ENCODE measurements at places on chromosomes 13 and 19.

DNA sequence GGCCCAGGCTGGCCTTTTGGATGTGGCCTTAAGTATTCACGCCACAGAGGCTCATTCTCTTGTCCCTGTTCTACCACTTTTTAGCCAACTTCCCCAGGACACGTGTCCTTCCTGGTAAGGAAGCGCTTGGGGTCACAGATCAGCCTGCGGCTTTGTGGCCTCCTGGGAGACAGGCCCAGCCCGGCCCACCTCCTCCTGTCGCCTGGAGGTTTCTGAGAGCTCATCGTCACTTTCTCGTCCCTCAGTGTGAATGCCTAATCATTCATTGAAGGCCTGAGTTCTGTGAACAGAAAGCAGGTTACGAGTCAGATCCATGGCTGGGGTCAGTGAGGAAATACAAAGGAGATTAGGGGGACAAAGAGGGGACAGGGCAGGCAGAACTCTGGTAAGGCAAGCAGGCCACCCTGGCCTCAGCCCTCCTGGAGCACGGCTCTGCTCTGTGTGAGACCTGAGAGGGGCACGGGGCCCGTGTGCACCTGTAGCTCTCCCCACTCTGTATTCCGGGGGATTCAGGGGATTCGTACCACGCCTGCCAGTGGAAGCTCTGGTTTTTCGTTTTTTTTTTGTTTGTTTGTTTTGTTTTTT lies 38.6 kb upstream of the TSHZ3 start:
- no peak for DNase-seq

GRCh38 chr13:48492470-48493065 lies 40.3 kb downstream of the RCBTB2 start:
- peak; percentile 81 for DNase-seq

DNA sequence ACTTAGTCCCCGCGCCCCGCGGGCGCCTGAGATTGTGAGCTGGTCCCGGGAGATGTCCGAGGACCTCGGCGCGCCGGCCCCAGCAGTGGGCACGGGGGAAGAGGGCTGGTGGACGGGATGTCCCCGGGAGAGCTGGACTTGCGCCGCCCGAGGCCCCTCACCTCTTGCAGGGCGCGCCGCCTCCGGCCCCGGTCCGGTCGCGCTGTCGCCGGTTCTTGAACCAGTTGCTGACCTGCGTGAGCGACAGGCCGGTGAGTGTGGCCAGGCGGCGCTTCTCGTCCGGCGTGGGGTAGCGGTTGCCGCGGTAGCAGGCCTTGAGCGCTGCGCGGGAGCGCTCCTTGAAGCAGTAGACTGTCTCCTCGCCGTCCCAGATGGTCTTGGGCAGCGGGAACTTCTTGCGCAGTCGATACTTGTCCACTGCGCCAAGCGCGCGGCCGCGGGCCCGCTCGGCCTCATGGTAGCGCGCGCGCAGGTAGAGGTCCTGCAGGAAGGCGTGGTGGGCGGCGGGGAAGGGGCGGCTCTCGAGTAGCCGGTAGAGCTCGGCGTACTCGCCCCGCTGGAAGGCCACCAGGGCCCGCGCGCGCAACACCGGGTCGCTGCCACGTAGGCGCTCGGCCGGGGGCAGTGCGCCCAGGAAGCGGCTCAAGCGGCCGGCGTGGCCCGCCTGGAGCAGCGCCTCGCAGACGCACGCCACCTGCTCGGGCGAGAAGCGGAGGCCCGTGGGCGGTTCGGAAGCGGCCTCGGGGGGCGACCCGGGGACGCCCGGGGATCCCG lies 984 bp downstream of the SIX5 start:
- DNase-seq, result peak; percentile 88

- DNase-seq, result peak; percentile 74
Measured at GRCh38 chr19:38736036-38736412, 8.2 kb downstream of the CAPN12 start.

- DNase-seq, result no peak
Measured at GRCh38 chr13:83798731-83799130, 83.5 kb downstream of the SLITRK1 start.

DNA sequence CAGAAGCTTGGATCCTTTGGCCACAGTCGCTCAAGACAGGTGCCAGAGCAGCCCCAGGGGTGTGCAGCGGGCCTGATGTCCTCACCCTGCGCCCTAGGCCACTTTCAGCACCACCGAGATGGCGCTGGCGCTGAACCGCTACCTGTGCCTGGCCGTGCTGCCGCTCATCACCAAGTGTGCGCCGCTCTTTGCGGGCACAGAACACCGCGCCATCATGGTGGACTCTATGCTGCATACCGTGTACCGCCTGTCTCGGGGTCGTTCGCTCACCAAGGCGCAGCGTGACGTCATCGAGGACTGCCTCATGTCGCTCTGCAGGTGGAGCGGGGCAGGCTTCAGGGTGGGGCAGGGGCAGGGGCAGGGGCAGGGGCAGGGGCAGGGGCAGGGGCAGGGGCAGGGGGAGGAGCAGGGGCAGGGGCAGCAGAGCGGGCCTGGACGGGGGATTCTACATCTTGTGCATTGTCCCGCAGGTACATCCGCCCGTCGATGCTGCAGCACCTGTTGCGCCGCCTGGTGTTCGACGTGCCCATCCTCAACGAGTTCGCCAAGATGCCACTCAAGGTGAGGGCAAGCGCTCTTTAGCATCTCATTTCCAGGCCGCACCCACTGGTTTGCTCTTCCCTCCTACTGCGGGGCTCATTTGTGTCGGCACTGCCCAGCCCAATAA lies 69.1 kb downstream of the RYR1 start:
- DNase-seq, result no peak

DNA sequence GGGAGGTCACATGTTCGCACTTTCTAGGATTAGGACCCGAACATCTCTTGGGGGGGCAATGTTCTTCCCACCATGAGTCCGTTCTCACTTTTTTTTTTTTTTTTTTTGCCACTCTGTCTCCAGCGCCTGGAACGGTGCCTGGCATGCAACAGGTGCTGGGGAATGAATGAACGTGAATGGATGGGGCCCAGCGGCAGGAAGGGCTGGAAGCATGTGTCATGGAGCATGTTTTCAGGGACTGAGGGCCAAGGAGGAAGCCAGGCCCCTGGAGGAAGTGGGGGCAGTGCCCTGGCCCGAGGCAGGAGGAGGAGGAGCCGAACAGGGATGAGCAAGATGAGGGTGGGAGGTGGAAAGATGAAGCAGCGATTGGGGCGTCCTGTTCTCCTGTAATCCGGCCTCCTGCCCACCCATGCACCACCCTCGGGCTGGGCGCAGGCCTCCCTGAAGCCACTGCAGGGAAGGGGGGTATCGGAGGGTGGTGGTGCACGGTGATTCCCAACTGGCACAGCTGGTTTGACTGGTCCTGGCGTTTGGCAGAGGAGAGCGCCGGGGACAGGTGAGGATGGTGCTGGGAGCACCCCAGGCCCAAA lies 8.8 kb upstream of the SULT2B1 start:
- peak; percentile 67 for DNase-seq

Data from psoas muscle (tissue), 8 donors.